ENCODE measurements at places on chromosomes 1 and 21. TPM values are rescaled to one million over a fixed set of nuclear protein-coding genes. Genes with fewer than 3 reads are reported as not detected.
A peak's percentile ranks its signal among the peaks of the same experiment; 100 is the strongest.

Gene LAD1
- total RNA-seq: 35.6 TPM

Gene CFH
- total RNA-seq: 126 TPM

Gene GFI1
- total RNA-seq: 2.6 TPM

Gene HTR6
- not detected for total RNA-seq

Gene TNFRSF4
- total RNA-seq: 2.9 TPM

DNA sequence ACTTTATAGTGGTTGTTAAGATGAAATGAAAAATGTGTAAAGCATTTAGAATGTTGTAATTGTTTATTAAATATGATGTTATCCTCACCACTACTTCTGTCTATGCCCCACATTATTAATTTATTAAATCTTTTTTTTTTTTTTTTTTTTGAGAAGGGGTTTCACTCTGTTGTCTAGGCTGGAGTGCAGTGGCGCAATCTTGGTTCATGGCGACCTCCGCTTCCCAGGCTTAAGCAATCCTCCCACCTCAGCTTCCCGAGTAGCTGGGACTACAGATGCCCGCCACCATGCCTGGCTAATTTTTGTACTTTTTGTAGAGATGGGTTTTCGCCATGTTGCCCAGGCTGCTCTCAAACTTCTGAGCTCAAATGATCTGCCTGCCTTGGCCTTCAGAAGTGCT is 7.5 kb downstream of the KCNA10 start:
- DNase-seq: no peak

DNA sequence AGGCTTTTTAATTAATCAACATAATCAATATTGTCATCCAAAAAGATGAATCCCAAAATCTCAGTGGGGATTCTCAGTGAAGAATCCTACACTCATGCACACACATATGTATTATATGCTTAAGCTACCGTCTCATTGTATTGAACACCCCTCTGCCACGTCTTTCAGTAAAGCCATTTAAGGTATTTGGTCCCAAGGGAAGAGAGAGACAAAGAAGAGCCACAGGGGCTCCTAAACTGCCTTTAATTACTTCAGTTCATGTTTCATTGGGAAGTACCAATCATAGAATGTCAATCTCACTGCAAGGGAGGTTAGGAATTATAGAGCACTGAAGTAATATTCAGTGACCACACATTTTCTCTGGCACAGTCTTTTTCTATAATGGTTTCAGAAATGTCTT is 388.6 kb upstream of the NEGR1 start:
- no peak for DNase-seq

DNA sequence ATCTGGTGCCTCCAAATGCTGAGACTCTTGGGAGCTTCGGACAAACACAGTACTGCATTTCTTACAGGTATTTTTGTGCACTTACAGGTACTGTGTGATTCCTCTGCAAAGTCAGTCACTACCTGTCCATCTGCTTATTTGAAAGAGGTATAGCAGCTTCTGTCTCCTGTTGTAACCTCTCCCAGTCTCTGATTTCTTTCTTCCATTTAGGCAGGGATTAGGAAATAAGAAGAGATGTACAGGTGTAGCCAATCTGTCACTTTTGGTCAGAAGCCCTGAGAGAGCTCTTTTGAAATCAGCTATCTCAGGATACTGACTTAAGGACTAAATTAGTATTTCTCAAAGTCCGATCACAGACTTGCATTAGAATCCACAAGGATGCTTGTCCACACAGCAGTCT is 54.0 kb downstream of the AKT3 start:
- no peak for DNase-seq

GRCh38 chr1:55965981-55966461 is 613.3 kb downstream of the PLPP3 start:
- no peak for DNase-seq

DNA sequence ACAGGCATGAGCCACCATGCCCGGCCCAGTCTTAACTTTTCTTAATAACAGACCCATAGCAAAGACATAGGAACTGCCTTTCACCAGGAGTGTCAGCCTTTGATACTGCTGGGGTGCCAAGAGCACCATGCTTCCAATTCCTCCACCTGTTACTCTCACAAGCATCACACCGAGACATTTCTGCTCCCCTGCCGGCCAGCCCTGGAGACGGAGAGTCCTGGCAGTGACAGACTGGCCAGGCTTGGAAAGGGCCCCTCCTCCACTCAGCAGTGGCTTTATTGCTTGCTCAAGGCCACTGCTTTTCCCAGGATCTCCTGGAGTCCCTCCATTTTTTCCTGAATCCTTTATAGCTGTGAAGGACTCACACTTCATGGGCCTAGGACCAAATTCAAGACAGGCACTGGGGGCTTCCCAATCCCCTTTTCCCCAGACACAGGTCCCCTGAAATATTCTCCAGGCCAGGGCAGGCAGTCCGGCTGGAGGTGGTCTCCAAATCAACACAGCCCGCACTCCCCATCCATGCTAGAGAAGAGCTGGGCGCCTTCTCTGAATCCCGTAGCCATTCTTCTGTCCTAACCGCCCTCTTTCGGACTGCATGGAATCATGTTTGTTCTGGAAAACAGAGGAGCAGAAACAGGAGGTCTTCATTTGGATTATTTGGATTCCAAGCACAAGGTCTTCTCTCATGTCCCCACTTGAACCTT is 25.5 kb upstream of the PTPRF start:
- DNase-seq: no peak

- no peak for DNase-seq
These were observed 9.6 kb downstream of the ZBTB17 start for GRCh38 chr1:15966081-15966955.

GRCh38 chr1:61536174-61537108 is 188.5 kb downstream of the TM2D1 start:
- no peak for DNase-seq

- DNase-seq: peak; percentile 45
These were observed 41.3 kb upstream of the TACSTD2 start for GRCh38 chr1:58618303-58618702.

- DNase-seq: no peak
These were observed 39.1 kb upstream of the IGSF5 start for GRCh38 chr21:39705849-39706248.

Data from tongue (tissue), 3 donors.